Aorta (tissue), 5 donors: ENCODE measurements at places on chromosomes 11 and 22.
A peak's percentile ranks its signal among the peaks of the same experiment; 100 is the strongest.

GRCh38 chr11:124917115-124917637 is 1.9 kb upstream of the HEPN1 start:
- no peak for DNase-seq

GRCh38 chr11:123187248-123187647 is 7.8 kb downstream of the CLMP start:
- DNase-seq: no peak

- DNase-seq: no peak
These were observed 786.8 kb downstream of the FAM181B start for GRCh38 chr11:81946831-81947230.

DNA sequence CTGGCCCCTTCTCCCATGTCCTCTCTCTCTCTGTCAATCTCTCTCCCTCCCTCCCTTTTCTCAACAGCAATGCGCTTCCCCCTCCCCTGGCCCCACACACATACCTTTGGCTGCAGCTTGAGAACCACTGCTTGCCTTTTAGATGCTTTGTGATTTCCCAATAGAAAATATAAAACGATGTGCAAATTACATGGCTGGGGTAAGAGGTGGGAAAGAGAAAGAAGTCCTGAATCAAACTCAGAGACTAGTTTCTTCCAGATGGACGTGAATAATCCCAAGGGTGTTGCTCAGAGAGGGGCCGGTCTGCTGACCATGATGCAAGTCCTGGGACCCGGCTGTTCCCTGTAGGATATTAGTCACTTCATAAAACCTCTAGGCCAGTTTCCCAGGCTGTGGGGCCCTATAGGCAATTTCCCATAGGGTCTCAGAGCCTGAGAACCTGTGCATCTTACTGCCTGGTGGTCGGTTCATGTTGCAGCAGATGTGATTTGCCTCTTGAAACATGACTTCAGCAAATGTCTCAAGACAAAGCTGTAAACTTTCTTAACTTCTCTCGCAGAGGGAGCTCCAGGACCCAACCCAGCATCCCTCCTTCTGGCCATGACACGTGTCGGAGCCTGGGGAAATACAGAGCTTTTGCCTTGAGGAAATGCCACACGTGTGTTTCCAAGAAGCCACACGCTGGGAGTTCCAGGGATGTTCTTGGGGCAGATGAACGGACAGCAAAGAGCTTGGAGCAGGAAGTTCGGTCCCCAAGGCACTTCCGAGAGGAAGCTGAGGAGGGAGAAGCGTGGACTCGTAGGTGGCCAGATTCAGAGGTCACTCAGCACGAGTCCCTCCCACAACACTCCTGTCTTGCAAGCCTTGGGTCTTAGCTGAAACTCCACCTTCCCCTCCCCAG is 34.5 kb upstream of the ETS1 start:
- no peak for DNase-seq

GRCh38 chr11:18203723-18204122 is 31.1 kb downstream of the MRGPRX4 start:
- no peak for DNase-seq

- DNase-seq: no peak
These were observed 38.0 kb downstream of the C11orf71 start for GRCh38 chr11:114362326-114362725.

DNA sequence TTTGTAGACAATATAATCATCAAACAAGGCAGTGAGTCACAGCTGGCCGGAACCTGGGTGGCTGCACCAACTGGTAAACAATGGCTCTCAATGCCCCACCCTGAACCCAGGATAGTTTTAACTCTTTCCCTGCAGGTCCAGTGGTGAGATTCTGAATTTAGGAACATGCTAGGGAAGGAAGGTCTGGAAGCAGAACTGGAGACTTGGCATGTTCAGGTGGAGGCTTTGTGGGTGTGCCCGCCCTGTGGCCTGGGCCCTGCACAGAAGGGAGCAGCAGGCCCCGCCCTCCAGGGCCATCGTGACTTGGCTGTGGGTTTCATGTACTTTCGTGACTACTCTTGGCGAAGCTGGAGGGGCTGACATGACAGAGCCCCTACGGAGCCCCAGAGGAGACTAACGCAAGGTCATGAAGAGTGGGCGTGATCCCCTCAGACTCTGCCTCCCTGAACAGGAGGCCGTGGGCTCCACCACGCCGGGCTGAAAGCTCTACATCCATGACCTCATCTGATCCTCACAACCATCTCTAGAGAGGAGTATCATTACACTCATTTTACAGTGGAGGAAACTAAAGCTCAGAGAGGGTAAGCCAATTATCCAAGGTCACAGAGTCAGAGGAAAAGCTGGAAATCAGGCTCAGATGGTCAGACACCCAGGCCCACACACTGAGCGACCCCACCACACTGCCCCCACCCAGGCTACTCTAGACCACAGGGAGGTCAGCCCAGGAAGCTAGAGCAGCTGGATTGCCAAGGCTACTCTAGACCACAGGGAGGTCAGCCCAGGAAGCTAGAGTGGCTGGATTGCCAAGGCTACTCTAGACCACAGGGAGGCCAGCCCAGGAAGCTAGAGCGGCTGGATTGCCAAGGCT is 27.3 kb downstream of the MAFF start:
- DNase-seq: peak; percentile 77

GRCh38 chr11:45606514-45607281 is 58.7 kb downstream of the CHST1 start:
- no peak for DNase-seq

GRCh38 chr22:38494498-38494897 is 11.6 kb downstream of the DDX17 start:
- no peak for DNase-seq

GRCh38 chr11:86313793-86314192 is 11.8 kb downstream of the HIKESHI start:
- DNase-seq: no peak

DNA sequence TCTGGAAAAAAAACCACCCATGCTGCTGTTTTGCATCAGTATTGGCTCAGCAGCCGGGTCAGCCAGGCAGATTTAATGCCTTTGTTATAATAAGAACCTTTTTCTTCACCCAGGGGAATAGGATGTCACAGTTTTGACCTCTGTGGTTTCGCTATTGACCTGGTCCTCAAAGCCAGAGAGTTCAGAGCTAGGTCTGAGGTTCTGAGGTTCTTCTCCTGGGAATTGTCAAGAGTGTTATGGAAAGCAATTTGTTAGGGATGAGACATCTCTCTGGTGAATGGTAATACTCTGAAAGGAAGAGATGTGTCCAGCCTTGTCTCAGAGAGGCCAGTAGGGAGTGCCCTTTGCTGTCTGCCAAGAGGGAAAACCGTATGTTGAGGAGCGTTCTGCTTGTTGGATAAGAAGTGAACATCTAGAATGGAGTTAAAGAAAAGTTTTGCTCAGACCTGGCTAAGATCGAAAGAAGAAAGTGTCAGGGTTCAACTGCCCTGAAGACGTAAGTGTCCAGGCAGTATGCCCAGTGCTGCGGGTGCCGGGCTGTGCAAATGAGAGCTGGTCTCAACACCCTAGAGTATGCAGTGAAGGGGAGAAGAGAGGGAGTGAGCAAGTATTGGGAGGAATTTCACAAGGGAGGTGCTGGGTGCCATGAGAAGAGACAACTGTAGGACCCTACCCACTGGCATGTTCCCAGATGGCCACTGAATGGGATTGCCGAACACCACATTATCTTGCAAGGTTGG is 150.9 kb upstream of the TTC12 start:
- no peak for DNase-seq

DNA sequence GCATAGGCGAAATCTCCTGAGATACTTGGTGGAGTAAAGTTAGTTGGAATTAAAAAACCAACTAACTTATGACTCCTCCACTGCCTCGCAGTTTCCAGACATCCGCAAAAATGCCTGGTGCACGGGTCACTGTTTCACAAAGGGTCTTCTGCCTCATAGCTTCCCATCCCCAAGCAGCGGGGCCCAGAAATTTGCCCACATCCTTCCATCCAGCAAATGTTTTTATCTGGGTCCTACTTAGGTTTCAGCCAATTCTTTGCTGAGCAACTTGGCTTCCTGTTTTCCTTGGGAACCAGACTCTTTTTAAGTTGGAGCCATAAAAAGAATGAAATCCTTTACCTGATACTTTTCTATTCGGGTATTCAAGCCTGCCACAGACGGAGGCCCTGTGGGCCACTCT is 36.2 kb downstream of the FZD4 start:
- no peak for DNase-seq

DNA sequence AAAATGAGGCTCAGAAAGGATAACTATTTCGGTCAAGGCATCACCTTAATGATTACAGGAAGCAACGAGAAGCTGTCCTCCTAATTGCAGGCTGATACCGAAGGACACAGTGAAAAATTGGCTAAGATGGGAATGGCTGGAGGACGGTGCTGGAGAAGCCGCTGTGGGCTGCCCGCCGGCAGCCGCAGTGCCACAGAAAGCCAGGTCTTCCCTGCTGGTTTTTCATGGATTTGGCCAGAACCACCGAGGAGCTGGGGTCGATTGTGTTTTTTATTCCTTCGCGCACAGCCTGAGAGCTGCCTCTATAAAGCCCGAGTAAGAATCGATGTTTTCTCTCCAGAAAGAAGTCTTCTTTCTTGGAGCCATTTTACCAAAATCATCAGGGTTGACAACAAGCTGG is 1484.2 kb downstream of the BRD1 start:
- no peak for DNase-seq

- DNase-seq: no peak
These were observed 6.3 kb downstream of the DAGLA start for GRCh38 chr11:61686469-61686868.

GRCh38 chr11:66543263-66544107 is 2.4 kb downstream of the ZDHHC24 start:
- DNase-seq: peak; percentile 84
